Jurkat, Clone E6-1 (cell line): ENCODE measurements at places on chromosomes 2 and 18.

DNA sequence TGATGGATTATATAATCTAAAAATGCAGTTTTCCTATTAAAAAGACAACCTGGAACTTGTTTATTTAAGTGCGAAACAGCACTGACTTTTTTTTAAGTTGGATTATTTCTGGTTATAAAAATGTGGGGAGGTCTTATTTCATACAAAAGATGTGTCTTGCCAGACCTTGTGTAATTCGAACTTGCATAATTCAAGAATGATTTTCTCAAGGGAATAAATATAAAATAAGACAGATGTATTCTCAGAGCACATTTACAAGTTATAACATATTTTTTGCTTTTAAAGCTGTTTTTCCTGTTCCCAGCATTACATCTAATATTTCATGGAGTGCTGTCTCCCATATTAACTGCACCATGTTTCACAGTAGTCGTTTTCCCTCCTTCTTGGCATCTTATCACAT is 263.1 kb downstream of the CDH20 start:
- no peak for DNase-seq

GRCh38 chr2:168241208-168241607 is 6.2 kb downstream of the STK39 start:
- no peak for DNase-seq

GRCh38 chr2:102144128-102144527 is 1.6 kb downstream of the IL1R1 start:
- no peak for DNase-seq

- no peak for DNase-seq
These were observed 75.9 kb downstream of the VRK2 start for GRCh38 chr2:58122540-58122939.

DNA sequence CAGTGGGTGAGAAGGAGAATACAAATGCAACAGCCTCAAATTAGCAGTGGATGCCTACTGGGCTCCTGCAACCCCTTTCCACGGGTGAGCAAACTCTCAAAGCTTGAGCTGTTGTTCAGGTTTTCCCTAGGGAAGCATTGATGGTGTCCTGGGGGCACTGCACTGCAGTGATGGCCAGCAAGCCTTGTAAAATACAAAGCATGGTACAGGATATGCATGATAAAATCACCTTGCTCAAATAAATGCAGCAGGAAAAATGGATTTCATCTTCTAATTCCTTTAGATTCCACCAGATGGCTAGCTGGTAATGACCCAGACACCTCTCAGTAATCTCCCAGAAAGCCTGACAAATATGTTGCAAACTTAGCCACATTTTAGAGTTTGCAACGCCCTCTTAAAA is 698.2 kb downstream of the TRIB2 start:
- no peak for DNase-seq
